Activated naive CD4-positive, alpha-beta T cell (primary cell): ENCODE measurements at places on chromosomes 6 and 20.
A peak's percentile ranks its signal among the peaks of the same experiment; 100 is the strongest.

DNA sequence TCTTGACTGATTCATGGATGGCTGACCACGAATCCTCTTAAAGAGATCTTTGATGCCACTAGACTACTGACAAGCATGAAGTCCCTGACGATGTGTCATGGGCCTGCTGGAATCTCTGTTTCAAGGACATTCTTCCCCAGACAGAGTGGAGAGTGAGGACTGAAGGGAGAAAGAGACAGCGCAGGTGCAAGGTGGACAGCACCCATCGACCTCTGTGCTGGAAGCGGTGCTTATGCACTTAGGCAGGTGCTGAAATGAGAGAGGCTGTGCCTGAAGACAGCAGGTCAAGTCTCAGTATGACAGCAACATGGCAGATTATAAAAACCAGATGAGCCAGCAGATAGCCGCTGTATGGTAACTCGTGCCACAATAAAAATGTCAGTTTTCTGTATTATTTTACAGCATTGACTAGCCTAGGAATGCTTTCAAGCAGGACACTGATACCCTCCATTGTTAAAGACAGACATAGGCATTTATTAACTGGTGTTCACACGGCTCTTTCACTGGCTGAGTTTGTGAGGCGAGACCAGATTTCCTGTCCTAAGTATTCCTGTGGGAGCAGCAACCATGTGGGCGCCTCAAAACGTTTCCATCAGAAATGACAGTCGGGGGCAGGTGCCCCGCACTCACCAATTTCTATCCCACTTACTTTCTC, 47.5 kb downstream of the FOXC1 start:
- DNase-seq: no peak

DNA sequence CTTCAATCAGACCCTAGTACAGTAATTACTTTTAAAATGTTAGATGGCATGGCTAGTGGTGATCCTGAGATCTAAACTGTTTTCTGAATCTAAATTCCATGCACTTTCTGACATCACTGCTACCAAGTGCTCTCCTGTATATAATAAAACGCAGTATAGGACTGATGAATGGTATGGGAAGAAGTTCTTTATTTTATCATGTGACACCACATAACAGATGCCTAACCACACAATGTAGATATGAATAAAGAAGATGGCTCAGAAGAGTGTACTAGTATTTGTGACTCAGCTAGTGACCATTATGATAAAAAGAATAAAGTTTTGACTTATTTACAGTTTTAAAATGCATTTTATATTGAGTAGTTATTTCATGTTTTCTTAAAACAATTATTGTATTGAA, 8.5 kb downstream of the NDUFAF4 start:
- DNase-seq: no peak

DNA sequence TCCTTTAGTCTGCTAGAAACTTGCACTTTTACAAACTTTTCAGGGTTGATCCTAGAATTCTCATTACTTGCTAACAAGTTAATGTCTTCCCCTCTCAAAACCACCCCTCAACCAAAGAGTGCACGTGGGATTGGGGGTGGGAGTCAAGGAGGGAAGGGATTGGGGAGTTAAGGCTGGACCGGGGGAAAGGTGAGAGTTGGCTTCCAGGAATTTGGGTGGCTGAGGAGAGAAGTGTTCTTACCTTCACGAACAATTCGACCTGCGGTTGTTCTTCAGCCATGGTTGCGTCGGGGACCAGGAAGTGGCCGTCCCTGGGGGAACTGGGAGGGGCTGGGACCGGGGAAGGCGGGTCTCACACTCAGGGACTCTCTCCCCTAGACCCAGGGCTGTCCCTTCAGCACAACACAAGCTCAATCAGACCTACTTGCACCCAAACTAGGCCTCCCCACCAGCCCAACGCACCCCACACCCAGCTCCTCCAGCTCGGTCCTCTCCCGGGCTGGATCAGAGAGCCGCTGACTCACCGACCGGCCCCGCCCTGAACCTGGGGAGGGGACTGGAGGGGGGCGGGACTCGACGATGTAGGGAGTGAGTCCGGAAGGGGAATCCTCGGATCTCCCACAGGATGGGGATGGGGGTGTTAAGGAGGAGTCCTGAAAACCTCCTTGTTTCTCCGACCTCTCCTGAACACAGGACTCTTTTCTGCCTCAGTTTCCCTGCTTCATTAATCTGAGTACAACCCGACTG, at the start of gene CLIC1:
Gene CLIC1 (minus strand): TSS at position 510 of the 747 bp plus-strand sequence. CDS start 230 bp downstream, at position 280.
- DNase-seq: peak; percentile 28

GRCh38 chr6:5208057-5208456, 52.7 kb downstream of the LYRM4 start:
- DNase-seq: no peak

DNA sequence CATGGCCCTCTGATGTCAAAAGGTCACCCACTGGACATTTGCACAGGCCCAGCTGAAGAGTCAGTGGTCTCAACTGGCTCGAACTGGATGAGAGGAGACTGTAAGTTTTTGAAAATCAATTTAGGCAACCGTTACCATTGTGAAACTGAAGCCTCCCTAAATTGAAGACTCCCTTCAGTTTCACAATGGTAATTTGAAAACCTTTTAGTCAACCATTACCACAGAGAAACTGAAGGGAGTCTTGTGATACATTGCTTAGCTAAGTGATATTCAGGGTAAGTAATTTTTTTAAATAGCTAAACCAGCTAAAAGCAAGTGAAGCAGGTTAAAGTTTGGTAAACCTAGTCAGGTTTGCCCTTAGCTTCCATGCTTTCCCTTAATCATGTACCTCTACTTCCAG, 197.3 kb upstream of the NT5E start:
- no peak for DNase-seq

- DNase-seq: no peak
Measured at GRCh38 chr6:118061666-118062065, 154.6 kb downstream of the SLC35F1 start.

- DNase-seq: no peak
Measured at GRCh38 chr20:25686081-25687067, 10.3 kb downstream of the ZNF337 start.

DNA sequence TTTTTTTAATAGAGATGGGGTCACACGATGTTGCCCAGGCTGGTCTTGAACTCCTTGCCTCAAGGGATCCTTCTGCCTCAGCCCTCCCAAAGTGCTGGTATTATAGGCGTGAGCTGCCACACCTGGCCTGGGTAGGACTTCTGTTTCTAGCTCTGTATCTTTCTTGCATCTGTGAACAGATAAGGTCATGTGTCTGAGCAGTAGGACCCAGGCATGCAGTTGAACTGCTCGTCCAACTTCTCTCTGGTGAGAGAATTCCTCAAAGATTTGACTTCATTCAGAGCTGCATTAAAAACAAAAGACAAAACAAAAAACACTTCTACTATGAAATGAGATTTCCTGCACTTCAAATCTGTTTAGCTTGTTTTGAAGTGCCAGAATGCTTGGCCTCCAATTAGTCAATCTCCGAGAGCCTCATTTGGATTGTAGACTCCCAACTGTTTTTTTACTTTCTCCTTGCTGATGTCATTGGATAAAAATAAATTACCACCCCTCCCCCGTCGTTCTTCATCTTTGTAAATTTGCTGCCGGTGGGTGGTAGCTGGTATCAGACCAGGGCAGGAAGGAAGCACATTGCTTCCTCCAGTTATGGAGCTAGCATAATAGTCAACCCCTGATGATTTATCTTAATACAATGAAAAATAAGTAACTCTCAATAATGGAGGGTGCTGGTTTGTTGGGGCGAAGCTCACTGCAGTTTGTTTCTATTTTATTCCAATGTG, 17.6 kb downstream of the CD109 start:
- DNase-seq: no peak

- no peak for DNase-seq
Measured at GRCh38 chr6:166202321-166202733, 34.7 kb upstream of the TBXT start.

DNA sequence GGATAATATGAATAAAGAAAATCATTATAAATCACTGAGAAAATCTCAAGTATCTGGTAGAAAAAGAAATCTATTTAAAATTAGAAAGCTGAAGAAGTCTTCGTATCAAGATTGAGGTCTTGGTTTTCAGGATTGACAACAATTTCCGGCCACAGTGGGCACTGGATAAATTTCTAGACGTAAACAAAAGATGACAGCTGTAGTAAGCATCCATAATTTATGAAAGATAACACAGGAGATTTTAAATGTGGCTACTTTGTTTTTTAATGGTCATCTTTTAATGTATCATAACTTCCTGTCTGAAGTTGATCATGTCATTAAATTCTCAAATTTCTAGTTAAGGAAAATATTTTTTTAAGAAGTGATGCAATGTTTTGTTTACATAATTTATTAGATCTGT, 444.2 kb downstream of the HTR1B start:
- DNase-seq: no peak

DNA sequence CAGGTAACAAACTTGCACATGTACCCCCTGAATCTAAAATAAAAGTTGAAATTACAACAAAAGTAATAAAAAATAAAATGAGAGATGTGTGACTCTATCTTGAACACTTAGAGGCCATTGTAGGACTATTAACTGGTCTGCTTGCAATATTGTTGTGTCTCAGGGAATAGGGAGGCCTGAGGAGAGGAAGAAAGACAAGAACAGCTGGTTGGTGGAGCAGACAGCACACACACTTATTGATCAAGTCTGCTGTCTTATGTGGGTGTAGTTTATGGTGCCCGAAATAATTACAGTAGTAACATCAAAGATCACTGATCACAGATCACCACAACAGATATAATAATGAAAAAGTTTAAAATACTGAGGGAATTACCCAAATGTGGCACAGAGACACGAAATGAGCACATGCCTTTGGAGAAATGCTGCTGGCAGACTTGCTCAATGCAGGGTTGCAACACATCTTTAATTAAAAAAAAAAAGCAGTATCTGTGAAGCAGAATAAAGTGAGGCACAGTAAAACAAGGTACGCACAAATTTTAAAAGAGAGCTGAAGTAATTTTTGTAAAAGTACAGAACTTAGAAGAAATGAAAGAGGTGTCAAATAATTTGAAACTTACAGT, 110.1 kb upstream of the HDAC2 start:
- DNase-seq: no peak

DNA sequence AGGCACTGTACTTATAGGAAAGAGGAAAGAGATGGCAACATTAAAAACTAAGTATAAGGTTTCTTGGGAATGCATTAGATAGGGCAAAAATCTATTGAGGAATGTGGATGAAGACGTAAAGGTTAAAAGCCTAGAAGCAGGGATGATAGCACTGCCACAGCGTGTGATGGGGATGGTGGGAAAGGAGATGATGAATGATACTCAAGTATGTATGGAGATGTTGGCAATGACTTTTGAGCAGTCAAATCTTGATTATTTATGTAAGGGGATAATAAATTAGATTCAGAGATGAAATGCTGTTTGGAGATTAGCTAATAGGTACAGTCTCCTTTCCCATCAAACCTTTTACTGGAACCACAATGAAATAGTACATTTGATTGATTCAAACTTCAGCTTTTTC, 432.8 kb downstream of the GRIK2 start:
- DNase-seq: no peak

- DNase-seq: no peak
Measured at GRCh38 chr6:28446818-28447511, 3.7 kb upstream of the ZSCAN23 start.

DNA sequence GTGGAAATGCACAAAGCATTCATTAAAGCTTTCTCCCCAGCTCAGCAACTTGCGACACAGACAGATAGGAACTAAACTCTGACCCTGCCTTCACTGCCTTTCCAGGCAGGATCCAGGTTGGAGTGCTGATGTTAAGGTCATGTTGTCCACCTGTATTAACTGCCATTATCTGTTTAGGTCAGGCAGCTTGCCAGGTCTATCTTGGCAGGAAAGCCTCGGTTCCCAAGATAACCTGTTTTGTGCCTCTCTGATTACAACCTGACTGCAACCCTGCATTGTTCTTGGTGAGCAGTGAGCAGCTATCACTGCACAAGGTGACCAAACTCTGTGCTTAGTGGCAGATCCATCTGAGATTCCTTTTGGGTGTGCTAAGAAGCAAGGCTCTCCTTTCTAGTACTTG, 23.2 kb upstream of the ELOVL2 start:
- no peak for DNase-seq

DNA sequence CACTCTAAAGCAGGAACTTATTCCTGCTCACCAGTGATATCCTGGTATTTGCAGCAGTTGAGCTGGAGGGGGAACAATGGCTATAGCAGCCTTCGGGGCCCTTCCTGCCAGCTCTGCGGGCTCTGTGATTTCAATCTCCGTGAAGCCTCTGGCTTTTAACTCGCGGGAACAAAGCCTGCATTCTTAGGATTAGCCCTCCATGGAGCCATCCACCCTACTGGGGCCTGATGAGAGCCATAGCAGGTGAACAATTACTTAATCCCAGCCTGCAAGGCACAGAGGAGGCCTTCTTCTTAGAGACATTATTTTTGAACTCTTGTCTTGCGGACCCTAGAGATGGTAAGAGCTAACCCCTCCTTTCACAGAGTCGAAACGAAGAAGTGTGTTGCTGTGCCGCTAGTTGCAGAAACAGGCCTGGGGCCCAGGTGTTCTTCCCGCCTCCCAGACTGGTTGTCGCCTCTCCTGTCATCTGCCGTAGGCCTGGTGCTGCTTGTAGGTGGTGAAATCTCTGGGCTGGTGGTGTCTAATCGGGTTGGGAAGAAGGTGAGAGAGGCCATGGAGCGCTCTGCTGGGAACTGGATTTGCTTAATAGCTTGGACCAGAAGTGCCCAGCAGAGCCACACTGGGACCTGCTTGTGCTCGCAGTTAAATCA, 9.7 kb downstream of the GHRH start:
- DNase-seq: no peak

- DNase-seq: no peak
Measured at GRCh38 chr6:99014061-99014460, 66.3 kb upstream of the FBXL4 start.

DNA sequence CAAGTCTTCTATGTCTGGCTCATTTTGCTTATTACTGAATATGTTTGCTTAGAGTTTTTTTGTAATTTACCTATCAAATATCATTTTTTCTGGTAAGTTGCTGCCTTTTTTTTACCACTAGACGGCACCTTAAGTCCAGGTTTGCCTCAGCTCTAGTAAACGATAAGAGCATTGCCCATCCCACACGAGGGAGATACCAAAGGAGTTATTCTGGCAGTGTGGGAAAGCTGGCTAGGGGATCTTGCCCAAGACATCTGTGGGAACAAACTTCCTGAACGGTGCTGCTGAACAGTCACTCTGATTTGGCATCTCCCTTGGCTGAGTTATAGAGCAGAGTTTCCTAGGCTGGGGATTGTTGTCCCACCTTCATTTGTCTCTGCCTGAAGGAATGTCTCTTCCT, 306.4 kb downstream of the COL12A1 start:
- no peak for DNase-seq

DNA sequence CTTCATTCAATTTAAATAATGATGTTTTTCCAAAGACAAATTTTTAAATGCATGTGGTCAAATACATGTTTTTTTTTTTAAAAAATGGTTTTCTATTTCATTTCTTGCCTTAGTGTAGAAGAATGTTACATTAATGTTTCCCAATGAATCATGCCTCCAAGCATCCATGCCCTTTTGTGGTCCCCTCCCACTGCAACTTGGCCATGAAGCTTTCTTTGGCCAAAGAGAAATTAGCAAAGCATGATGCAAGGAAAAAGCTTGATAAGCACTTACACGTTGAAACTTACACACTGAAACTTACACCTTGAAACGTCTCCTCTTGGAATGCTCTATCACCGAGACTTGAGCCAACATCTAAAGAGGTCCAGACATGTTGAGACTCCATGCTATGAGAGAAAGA, 93.0 kb upstream of the ELOVL5 start:
- no peak for DNase-seq

- DNase-seq: no peak
Measured at GRCh38 chr6:4582506-4583417, 193.4 kb upstream of the CDYL start.

- DNase-seq: no peak
Measured at GRCh38 chr6:132300323-132300949, 100.8 kb downstream of the MOXD1 start.
